ENCODE measurements at places on chromosomes 2 and 18.

DNA sequence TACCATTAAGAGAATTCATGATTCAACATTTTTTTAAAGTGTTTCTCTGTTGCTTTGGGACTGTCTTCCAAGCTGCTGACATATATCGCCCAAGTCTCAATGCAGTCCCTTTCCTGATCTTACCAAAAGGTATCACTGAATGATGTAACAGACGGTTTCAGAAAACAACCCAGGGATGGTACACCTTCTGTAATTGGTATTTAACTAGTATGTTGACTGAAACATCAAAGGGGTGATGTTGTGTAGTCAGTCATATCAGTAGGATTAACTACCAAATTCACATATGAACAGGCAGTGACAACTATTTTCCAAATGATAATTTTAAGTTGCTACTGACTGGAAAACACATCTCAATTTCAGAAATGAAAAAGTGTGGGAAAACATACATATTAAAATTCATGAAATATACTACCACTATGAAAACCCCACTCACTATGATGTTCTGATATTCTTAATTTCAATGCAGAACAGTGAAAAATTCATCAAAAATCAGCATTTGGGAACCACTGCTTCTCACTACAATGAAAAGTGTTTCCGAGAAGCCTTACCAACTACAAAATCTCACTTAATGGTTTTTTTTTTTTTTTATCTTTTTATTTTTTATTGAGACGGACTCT, 59.8 kb downstream of the MEMO1 start:
- no peak for DNase-seq

GRCh38 chr2:10179422-10179821, 56.9 kb downstream of the RRM2 start:
- DNase-seq = no peak

DNA sequence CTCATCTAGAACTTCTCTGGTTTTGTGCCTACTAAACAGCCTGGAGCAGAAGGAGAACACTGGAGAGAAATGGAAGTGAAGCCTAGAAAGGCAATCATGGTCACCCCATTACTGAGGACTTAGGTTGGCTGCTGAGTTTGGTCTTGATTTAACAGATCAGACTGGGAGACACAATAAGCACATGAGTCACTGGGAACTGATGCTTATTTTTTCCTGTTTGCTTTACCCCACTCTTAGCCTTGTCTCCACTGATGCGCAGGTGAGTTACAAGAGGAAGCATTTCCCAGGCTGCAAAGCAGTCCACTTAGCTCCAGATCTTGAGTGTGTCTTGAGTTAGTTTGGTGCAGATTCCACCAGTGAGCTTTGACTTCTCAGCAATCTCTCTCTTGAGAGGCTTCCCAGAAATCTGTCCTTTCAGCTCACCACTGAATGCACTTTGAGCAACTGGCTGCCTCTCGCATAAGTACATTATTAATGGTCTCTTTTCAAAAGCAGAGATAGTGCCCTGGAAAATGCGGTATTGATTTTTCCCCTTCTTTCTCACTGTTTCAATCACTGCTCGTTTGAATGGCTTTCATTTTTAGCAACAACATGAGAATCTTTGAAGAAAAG, 390.2 kb upstream of the SETBP1 start:
- no peak for DNase-seq

DNA sequence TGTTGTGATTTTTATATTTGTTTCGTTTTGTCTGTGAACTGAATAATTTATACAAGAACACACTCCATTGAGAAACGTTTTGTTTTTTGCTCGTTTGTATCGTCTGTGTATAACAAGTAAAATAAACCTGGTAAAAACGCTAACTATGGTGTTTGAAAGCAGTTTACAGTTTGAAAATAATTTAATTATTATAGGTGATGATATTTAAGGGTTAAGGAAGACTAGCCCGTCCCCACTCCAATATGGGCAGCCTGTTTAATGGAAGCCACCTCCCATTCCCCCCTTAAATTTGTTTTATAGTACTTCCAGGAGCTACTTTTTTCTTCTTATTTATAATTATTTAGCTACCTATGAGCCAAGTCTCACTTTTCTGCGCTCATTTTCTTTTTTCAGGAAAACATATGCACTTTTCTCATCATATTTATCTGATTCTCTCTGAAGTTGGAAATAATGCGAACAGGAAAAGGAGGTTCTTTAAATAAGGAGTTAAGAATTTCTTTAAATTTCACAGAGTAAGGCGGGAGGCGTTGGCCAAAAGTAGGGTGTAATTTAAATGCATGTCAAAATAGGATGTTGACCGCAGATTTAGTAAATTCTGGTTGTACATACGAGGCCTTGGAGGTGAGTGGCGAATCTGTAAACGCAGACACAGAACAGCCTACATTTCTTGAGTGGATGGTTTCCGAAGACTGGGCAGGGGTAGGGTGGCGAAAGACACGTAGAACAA, 9.8 kb downstream of the TBR1 start:
- DNase-seq = no peak

GRCh38 chr2:57720728-57721627, 325.6 kb upstream of the VRK2 start:
- DNase-seq = peak; percentile 54

GRCh38 chr2:177298191-177298590, 33.7 kb upstream of the NFE2L2 start:
- DNase-seq = no peak

- no peak for DNase-seq
These were observed 32.0 kb downstream of the CENPO start for GRCh38 chr2:24824966-24825882.
